ENCODE measurements at places on chromosomes 12 and 14.

- no peak for DNase-seq
Observed at GRCh38 chr12:125453751-125454150, 388.5 kb downstream of the AACS start.

- DNase-seq, result no peak
Observed at GRCh38 chr12:110244829-110245228, 36.2 kb upstream of the ATP2A2 start.

DNA sequence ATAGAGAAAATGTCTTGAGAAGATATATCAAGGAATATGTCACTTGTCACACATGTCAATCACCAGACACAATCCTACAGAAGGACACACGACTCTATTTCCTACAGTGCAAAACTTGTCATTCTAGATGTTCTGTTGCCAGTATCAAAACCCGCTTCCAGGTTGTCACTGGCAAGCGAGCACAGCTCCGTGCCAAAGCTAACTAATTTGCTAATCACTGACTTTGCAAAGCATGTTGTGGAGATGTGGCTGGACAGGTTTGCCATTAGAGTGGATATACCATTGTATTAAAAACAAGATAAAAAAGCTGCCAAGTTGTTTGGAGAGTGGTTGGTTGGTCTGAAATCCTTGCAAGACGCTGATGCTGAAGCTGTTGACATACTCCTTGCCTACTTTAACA lies 7.9 kb upstream of the SGPP1 start:
- no peak for DNase-seq

DNA sequence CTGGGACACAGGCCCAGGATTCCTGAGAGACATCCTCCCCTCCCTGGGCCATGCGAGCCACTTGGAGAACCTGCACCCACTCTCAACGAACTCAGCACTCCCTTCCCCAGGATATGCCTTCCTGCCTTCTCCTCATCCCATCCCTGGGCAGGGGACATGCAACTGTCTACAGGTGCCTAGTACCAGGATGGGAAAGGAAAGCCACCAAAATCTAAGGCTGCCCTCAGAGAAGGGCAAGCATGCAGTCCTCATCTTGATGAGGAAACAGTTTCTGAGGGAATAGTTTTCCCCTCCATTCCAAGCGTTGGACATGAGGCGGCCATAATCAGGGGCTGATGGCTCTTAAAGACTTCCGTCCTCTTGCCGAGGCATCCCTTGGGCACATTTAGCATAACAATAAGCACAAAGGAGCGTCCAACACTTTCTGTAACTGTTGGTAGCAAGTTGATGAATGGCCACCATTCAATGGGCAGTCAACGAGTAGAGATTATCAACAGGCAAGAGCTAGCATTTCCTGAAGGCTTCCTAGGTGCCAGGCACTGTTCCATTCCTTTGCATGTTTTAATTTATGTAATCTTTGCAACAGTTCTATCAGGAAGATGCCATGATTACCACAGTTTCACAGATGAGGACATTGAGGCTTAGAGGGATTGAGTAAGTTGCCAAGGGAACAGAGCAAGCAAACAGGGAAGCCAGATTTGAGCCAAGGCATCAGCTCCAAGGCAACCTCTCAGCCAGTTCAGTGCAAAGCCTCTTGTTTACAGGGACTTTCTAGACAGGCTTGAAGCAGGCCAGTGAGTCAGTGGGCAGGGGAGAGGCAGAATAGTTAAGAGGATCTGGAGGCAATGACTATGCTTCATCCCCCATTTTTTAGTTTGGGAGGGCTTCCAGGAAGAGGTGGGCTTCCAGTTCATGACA lies 105.1 kb downstream of the SINHCAF start:
- no peak for DNase-seq

DNA sequence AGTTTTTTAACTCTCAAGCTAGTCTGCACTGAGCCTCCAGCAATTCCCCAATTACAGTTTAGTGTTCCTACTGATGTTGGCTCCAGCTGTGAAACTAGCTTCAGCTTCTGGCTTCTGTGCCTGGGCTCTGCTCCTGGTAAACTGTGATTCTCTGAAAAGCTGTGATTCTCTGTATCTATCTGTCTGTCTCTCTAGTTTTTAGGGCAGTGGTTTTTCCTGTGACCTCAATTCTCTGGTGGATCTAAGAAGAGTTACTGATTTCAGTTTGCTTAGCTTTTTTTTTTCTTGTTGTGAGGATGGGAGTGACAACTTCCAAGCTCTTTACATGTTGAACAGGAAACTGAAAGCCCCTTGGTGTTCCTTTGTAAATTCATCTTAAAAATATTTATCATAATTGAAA lies 3.8 kb upstream of the HIF1A start:
- DNase-seq, result peak; percentile 48

DNA sequence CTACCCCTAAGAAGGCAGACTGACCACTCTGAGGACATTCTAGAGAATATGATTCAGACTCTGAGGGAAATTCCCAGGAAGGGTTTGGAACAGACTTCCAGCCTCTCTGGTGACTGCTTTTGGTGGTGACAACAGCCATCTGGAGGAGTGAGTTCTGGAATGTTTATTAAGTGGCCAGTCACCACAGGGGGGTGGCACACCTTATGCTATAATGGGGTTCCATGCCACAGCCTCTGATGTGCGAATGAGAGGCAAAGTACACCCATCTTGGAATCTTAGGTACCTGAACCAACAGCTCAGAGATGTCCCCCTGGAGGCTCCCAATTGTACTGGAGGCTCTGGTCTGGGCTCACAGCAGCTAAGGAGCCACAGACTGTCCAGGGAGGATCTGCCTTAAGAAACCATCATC lies 9.5 kb upstream of the TINF2 start:
- no peak for DNase-seq

GRCh38 chr14:62778852-62779251 lies 266.4 kb downstream of the KCNH5 start:
- DNase-seq, result no peak

DNA sequence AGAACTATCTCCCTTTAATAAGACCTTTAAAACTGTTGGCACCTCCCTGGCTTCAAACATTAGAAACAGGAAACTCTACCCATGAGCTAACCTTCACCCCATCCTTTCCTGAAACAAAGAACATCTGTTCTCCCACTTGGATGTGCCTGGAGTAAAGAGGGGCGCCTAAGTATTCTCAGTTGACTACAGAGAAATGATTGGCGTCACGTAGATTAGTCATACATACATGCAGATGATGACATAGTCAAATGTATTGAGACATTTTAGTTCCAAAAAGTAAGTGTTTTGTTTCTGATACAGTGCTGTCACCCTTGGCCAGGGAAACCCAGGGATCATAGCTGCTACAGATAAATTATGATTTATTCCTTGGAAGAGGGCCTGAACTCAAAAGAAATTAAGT lies 260.0 kb upstream of the PLEKHG7 start:
- no peak for DNase-seq

- DNase-seq, result no peak
Observed at GRCh38 chr14:84777356-84777755, 752.6 kb upstream of the FLRT2 start.

DNA sequence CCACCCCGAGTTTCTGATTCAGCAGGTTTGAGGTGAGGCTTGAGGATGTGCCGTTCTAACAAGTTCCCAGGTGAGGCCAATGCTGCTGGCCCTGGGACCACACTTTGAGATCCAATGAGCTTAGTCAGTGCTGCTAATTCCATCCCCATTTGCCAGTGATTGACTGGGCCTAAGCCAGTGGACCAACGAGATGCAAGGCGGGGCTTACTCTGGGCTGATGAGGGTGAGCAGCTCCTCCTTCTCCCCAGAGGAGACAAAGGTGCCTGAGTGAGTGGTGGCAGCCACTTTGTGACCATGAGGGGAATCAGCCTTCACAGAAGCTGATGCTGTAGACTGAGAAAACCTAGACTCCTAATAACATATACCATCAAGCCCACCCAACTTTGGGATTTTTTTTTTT lies 23.1 kb upstream of the HNF1A start:
- DNase-seq, result no peak

GRCh38 chr12:508795-509194 lies 49.1 kb downstream of the B4GALNT3 start:
- DNase-seq, result no peak

DNA sequence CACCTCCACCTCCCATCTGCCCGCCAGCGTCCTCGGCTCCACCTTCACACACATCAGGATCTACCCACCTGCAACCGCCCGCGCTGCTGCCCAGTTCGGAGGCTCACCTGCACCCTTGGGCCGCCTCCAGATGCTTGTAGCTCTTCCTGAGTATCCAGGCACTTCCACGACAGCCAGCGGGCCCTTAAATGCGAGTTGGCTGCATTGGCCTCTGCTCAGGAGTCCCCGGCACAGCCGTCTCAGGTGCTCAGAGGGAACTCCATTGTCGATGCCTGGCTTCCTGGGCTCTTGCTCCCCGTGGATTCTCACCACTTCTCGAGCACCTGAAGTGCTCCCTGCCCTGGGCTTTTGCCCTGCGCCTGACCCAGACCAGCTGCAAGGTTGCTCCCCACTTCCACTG lies 21.9 kb upstream of the CDCA4 start:
- DNase-seq, result no peak

DNA sequence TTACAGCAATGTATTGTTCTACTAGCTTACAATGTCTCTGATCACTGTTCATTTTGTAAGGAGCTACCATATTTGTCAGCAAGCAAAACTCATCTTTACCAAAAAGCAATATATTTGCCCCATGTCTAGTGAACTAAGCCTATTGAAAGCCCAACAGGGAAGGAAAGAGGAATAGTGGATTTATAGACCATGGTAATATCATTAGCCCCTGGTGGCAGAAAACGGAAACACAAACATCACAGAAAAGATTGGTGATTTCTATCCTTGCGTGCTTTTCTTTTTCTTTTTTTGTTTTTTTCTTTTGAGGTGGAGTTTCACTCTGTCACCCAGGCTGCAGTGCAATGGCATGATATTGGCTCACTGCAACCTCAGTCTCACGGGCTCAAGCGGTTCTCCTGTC lies 1562.4 kb upstream of the TMEM132C start:
- DNase-seq, result no peak

DNA sequence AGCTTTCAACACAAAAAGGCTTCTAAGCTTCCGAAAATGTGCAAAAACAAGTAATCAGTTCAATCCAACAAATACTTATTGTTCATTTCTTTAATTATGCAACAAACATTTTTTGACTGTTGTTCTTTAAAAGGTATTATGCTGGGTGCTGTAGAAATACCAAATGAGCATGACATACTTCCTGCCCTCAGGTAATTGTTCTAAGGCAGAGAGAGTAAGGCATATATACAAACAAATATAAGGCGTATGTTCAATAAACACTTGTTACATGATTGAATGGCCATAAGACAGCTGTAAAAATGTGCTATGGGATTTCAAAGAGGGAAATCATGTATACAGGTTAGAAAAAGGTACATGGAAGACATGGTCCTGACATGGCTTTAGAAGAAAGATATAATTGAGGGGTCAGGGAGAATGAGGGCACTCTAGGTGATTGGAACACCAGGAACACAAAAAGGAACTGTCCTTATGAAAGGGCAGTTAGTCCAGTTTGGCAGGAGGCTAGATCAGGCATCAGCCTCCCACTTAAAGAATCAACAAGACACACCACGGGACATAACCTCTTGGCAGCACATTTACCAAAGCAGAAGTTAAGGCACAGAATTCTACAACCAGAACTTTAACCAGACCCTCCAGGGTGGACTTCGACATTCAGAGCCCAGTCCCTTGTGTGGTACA lies 135.8 kb upstream of the SCAF11 start:
- DNase-seq, result no peak

DNA sequence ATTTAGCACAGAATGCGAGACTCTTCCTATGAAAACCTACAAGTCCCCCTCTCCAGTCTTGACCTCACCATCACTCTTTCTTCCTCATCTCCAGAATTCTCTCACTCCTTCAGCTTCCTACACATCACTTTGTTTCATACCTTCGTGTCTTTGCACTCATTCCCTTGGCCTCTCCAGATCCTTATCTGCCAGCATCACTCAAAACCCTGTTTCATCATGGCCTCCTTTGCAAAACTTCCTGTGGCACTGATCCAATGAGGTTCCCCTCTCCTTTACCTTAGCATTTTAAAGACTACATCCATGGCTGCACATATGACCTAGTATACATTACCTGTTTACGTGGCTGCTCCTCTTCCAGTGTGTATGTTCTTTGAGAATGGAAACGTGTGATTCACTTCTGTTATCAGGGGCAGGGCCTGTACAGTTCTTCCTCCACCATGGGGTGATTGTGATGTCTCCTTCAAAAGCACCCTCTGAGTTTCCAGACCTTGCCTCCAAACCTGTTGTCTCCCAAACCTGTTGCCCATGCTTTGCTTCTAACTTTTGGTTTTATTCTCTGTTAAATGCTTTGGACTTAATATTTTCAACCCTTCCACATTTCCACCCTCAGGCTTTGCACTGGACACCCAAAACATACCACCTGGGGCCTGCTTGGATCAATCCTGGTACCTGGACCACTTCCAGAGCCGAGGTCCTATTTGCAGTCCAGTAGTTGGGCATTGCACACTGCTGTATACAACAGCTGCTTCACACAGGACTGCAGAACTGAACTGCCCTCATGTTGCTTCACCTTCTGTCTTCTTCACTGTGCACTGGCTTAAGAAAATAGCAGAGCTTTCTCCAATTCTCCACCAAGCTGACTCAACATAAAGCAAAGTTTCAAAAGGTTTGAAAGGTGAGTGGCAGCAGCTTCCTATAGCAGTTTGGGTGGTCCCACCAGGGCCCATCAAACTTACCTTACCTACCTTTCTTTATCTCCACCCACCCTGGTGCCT lies 131.7 kb downstream of the LLPH start:
- DNase-seq, result no peak

GRCh38 chr12:121017966-121018491 lies 1.7 kb upstream of the C12orf43 start:
- DNase-seq, result no peak

DNA sequence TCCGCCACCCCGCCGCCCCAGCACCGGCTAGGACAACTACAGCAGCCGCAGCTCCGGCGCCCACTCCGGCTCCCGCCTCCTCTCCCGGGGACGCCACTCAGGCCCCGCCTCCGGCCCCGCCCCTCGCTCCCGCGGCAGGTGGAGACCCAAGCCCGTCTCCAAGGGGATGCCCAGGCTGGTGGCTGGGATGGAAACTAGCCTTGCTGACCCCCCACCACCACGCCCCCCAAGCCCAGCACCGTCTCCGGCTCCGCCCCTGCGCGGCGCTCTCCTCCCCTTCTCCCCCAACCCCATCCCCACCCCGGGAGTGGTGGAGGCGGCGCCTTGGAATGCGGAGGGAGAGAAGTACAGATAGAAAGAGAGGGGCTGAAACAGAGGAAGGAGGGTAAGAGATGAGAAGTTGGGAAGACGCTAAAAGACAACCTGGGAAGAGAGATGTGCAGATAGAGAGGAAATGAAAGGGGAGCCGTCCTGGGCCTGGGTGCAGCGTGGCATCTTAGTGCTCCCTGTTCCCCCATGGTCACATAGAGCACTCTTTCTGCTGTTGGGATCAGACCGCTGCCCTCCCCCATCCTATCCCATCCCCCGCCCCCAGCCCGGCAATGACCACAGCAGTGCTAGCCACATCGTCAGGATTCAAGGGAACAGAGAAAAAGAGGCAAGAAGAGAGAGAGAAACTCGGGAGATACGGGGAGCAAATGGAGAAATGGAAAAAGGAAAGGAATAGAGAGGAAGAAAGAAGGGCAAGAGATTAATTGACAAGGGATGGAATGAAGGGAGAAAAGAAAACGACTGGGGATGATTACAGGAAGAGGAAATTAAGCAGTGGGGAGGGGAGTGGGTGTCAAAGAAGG lies at the start of gene ITGA7:
ITGA7 (minus strand) TSS at position 64 of the 854 bp plus-strand sequence. CDS start 222 bp downstream, outside the sequence.
- no peak for DNase-seq

GRCh38 chr14:90671382-90672234 lies 144.6 kb downstream of the TTC7B start:
- DNase-seq, result no peak
